ENCODE measurements at places on chromosomes 11 and 22.

DNA sequence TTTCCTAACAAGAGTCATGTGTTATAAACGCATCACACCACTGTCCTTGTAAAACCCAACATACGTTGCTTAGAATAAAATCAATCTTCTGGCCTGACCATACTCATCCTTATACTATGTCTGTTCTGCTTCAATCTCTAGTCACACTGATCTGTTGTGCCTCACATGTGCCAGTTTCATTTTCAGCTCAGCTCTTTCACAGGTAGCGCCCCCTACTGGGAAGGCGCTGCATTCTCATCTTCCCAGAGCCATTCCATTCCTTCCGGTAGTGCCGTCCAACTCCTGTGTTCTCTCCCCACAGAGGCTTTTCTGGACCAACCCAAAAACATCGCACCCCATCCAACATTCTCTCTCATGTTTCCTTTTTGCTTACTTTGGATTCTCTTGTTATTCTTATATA is 22.2 kb downstream of the CASP5 start:
- peak; percentile 33 for DNase-seq

GRCh38 chr11:113880971-113881370 is 5.6 kb upstream of the USP28 start:
- no peak for DNase-seq

GRCh38 chr11:87453531-87454089 is 415.9 kb downstream of the TMEM135 start:
- DNase-seq: no peak

GRCh38 chr11:46533396-46534100 is 60.3 kb downstream of the AMBRA1 start:
- DNase-seq: no peak

DNA sequence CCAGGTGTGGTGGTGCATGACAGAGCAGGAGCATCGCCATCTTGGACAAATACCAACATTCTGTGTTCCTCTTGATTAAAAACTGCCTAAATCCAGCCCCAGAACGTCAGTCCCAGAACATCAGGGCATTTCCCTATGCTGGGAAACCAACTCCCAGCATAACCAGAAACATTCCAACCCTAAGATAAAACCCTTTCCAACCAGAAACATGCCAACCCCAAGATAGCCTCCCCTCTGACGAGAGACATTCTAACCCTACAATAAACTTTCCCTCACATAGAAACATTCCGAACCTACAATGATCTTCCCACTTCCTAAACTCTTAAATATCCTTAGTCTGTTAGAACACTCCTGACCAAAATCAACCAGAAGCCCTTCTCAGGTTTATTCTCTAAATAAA is 11.6 kb downstream of the PLAAT4 start:
- DNase-seq: no peak

- DNase-seq: no peak
Measured at GRCh38 chr11:65436412-65437032, 13.9 kb downstream of the NEAT1 start.

DNA sequence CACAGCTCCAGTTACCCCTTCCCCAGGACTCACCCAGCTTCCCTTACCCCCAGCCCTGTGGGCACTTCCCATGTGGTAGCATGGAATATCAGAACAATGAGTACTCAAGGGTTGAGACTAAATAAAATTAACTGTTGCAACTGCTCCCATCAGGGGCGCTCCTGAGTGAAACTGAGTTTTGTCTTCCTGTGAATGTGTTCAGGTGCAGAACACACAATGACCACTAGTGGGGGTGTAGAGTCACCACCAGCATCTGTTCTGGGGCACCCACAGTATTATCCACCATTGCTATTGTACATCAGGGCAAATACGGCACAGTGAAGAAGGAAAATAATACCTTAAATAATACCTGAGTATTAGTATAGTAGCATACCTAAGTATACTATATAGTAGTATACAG is 689.7 kb downstream of the TBC1D22A start:
- no peak for DNase-seq

DNA sequence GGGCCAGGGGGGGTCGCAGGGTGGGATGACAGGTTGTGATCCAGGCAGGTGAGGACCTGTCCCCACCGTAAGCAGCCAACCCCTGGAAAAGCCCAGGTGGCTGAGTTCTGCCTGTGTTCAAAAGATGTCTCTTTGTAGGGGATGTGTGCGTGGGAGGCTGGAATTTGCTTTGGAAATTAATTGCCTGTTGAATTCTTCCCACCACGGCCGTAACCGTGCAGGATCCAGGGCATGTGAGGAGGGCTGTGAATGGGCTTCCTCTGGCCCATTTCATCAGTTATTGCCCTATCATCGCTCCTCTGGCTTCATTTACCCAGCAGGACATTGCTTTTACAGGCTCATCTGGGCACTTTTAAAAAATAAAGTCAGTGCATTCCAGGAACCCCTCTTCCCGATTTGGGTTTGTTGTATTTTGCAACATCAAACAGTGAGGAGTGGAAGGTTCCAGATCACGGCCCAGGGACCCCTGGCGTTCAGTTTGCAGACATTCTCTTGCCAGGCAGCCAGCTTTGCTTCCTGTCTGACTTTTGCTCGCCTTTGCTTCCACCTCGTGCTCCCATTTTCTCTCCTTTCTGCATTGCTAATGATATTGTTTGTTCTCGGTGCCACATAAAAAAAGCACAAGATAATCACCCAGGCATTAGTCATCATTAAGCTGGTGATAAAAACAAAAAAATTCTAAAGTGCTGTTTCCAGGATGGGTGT is 1306.6 kb downstream of the BRD1 start:
- DNase-seq: no peak

DNA sequence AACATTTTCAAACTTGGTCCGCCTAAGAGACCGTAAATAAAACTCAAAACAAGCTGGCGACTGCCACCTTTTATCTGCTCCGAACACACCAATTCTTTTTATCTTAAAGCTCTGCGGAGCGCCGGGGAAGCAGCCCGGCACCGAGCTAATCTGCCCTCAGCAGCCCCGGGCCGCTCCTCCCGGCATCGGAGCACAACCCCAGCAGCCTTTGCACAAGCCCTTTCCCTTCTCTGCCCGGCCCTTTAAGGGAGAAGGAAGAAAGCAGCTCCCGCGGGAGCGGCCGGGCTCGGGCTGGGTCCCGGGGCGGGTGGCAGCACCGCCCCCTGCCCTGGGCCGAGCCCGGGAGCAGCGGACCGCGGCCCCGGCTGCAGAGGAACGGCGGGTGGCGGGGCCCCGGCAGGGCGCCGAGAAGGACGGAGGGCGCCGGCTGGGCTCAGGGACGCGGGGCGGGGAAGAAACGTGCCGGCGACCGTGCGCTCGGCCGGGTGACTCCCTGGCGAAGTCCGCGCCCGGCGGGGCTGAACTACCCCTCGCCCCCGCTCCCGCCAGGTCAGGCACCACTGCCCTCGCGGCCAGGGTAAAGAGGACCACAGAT is 133.6 kb upstream of the C11orf58 start:
- no peak for DNase-seq

GRCh38 chr11:118202599-118203422 is 22.0 kb downstream of the JAML start:
- DNase-seq: no peak

- DNase-seq: no peak
Measured at GRCh38 chr22:21455334-21456089, 11.7 kb upstream of the TMEM191C start.

DNA sequence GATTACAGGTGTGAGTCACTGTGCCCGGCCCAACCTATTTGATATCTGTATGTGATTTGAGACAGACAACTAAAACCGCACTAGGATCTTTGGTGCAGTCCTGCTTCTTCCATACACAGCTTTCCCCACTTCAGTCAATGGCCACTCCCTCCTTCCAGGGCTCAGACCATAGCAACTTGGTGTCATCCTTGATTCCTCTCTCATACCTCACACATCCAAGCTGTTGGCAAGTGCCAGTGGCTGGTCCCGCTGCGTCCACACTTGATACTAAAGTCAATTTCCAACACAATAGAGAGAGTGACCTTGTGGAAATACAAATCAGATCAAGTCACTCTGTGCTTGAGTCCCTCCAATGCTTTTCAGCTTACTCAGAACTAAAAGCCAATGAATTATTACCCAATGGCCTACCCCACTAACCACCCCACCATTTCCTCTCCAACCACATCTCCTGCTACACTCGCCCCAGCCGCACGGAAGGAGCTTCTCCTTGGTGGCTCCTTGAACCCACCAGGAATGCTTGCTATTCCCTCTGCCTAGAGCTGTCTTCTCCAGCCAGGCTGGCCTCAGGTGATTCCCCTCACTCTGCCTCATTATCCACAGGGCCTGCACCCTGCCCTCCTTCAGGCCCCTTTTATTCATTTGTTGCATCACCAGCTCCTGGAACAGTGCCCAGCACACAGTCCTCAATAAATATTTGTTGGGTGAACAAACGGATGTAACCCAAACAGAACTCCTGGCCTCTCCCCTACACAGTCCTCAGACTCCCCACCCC is 12.9 kb downstream of the ABTB2 start:
- no peak for DNase-seq

DNA sequence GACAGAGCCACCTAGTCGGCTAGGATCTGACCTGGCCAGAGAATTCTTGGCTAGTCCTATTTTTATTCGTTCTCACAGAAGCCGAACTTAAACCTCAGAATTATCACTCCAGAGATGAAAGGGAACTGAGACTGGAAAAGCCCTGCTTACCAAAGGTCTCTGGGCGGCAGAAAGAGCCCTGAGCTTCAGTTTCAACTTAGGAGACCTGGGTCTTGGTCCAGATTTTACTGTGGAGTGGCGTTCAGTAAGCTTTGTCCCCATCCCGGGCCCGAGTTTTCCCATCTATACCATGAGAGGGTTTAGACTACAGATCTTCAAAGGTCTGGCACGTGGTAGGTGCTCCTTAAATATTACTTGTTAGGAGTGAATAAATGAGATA is 516 bp downstream of the NEU3 start:
- no peak for DNase-seq

DNA sequence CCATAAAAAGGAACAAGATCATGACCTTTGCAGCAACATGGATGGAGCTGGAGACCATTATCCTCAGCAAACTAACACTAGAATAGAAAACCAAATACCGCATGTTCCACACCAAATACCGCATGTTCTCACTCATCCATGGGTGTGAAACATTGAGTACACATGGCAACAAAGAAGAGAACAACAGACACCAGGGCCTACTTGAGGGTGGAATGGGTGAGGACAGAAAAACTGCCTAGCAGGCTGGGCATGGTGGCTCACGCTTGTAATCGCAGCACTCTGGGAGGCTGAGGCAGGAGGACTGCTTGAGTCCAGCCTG is 12.3 kb downstream of the EHD1 start:
- DNase-seq: no peak

GRCh38 chr22:30902496-30903357 is 65.8 kb downstream of the MORC2 start:
- no peak for DNase-seq

GRCh38 chr11:44005063-44005701 is 42.6 kb upstream of the ACCSL start:
- no peak for DNase-seq

- no peak for DNase-seq
Measured at GRCh38 chr11:115129473-115130289, 374.5 kb downstream of the CADM1 start.

GRCh38 chr22:49368976-49369725 is 458.5 kb downstream of the BRD1 start:
- no peak for DNase-seq

DNA sequence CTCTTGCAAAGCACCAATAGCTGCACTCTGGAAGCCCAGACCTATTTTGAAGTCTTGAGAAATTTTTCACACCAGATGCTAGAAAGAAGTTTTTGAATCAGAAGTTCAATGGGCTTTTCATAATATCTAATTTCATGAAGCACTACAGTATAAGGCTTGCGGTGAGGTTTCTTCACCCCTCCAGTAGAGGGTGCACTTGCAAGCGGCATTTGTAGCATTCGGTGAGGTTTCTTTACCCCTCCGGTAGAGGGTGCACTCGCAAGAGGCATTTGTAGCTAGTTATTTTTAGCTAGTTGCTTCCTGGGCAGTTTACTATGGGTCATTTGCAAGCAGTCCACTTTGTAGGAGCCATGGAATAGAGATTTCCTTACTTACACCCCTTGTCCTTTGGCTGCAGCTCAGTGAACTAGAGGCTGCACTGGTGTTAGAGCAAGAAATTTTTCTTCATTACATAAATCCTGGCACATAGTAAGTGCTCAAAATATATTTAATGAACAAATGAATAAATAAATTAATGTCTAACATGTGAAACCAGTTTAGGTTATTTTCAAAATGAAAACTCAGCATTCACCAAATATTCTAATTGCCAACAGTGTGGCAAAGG is 7.8 kb upstream of the NOX4 start:
- no peak for DNase-seq

DNA sequence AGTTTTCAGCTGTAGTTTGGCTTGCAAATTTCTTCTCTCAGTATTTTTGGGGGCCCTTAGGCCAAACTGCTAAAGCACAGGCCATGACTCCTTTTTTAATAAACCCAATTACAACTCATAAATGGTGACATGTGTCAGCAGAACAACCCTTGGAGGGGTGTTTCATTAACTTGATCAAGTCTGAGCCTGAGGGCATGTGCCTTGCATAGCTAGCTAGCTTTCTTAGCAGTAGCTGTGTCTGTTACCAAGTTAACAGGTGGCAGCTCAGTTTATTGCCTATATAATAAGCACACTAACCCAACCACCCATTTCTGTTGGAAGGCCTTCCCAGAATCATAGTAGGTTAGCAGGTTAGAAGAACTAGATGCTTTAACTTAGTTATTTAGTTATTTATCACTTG is 950.3 kb upstream of the CCDC90B start:
- no peak for DNase-seq

- DNase-seq: no peak
Measured at GRCh38 chr11:3823762-3824506, 15.6 kb downstream of the PGAP2 start.

DNA sequence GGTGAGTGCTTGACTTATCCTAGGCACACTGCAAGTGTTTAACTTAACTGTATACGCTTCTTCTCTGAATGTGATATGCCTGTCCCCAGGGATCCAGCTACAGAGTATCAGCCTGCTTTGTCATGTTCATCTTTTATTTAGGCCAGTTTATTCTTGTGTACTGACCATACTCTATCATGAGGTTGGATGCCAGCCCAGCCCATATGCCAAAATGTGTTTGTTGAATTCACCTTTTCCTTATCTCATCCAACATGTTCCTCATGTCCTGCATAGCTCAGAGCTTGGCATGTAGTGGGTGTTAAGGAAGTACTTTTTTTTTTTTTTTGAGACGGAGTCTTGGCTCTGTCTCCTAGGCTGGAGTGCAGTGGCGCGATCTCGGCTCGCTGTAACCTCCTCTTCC is 116.2 kb downstream of the NCAM1 start:
- DNase-seq: no peak

DNA sequence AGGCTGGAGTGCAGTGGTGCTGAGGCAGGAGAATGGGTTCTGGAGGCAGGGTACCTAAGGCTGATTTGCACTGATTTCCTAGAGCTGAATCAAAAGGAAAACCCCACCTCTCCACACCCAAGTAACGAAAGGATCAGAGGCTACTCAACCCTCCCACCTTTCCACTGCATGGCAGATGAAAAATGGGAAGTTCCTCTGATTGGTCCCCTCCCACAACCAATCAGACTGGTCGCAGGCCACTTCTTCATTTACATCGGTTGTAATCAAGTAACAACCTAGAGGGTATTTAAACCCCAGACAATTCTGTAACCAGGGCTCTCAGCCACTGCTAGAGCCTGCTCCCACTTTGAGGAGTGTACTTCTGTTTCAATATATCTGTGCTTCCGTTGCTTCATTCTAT is 18.6 kb upstream of the PARVB start:
- DNase-seq: no peak

Data from stimulated activated CD4-positive, alpha-beta T cell treated with anti-CD3 and anti-CD28 coated beads, Interleukin-1b, Interleukin-23, amount 100 ng/mL, for 24 hours (primary cell).